Renal pelvis (tissue), 12 donors: ENCODE measurements at places on chromosomes 4 and X.

DNA sequence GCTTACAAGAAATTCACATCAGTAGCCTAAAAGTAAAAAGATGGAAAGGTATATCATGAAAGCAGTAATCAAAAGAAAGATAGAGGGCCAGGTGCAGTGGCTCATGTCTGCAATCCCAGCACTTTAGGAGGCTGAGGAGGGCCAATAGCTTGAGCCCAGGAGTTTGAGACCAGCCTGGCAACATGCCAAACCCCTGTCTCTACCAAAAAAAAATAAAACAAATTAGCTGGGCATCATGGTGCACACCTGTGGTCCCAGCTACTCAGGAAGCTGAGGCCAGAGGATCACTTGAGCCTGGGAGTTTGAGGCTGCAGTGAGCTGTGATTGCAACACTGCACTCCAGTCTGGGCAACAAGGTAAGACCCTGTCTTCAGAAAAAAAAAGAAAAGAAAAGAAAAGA is 55.5 kb downstream of the GSPT2 start:
- DNase-seq, result no peak

DNA sequence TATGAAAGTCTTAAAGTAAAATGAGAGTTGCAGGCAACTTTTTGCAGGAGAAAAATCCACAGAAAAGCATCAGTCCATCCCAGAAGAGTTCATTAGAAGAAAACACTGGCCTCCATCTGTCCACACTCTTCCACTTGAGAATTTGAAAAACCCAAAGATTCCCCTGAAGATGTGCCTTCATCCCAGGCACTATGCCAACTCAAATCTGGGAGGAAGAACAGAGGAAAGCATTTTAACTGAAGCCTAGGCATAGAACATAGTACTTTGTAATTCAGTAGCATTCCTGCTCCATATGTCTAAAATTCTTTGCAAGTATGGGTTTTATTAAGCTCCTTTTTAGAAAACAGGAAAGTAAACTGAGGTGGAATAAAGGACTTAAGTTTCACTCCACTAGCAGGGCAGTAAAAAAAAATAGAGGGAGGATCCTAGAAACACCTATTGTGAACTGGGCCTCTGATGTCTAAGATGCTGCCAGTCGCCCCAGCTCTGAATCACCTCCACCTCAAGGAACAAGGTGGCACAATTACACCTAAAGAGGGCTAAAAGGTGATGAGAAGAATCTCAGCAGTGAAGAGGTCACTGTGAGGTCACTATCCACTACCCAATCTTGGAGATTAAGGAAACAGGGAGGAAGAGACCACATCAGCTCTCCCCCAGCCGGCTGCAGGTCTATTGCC is 141.9 kb upstream of the FAM241A start:
- no peak for DNase-seq

- DNase-seq, result no peak
These were observed 16.5 kb downstream of the TRAPPC11 start for GRCh38 chr4:183675625-183676024.

DNA sequence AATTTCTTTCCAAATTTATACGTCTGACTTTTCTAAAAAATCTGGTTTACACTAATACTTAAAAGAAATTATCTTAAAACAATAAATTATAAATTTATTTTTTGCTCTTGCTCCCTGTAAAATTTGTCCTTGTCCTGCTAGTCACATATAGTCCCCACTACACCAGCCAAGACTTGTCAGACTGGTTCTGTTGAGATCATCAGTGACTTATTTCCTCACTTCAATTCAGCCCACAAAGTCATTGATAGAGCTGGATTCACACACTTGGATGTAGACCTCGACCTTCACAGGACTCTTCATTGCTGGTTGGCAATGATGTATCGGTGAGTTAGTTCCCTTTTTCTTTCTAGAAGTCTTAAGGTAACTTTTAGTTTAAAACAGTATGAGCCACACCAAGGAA is at the start of gene TMPRSS11E:
TSS of gene TMPRSS11E (plus strand) at position 263 of the 400 bp plus-strand sequence. CDS start at position 313, 50 bp downstream.
- no peak for DNase-seq

DNA sequence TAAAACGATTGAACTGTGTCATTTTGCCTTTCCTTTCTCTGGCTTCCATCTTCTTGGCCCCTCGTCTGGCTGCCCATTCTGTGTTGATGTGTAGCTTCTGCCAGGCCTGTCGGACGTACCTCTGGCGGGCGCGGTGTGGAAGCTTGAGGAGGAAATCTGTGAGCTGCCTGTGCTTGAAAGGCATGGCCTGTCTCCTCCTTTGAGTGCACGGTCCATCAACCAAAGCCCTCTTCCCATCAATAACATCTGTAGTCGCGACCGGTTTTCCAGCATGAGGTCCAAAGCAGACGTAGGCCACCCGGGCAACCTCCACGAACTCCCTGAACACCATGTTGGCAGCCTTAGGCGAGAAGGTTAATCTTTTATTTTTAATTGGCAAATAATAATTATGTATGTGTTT is 202.7 kb downstream of the CRLF2 start:
- DNase-seq, result no peak

DNA sequence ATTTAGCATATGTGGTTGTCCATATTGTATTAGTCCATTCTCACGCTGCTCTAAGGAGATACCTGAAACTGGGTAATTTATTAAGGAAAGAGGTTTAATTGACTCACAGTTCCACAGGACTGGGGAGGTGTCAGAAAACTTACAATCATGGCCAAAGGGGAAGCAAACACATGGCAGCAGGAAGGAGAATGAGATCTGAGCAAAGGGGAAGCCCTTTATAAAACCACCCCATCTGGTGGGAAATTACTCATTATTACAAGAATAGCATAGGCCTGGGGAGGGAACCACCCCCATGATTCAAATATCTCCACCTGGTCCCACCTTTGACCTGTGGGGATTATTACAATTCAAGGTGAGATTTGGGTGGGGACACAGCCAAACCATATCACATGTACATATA is 122.6 kb upstream of the ANK2 start:
- DNase-seq, result no peak

- DNase-seq, result no peak
These were observed 330.0 kb downstream of the HNRNPD start for GRCh38 chr4:82043809-82044137.
